GM13977 (cell line): ENCODE measurements at places on chromosomes 6 and 20.

DNA sequence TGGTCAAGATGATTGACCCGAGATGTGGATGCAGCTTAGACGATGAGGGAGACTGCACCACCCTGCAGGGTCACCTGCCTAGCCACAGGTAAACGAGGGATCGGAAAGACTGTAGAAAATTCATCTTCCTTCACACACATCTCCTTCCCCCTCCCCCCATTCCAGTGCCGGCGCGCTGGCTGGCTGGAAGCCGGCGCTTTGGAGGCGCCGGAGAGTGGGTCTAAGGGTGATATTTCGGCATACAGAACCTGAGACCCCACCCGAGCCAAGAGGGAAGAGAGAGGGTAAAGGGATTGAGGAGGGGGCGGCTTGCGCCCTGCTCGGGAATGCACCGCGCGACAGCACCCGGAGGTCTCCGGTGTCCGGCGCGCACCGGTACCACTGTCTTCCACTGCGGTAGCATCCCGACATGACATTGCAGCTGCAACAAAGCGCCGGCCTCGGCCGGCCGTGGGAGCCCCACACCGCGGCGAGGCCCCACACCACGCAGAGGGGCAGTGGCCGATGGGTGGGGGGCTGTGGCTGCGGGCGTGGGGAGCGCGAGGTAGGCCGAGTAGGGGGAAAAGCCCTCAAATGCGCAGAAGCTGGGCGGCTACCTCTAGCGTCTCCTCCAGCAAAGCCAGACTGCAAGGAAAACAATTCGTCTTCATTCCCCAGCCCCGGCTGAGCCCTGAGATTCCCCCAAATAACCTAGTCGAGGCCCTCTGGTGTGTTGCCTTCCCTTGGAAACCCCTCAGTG is 984 bp downstream of the TNFRSF21 start:
- peak; percentile 53 for DNase-seq

- DNase-seq, result no peak
Observed at GRCh38 chr6:26016963-26017631, 54.5 kb downstream of the TRIM38 start.

GRCh38 chr6:147758303-147758702 is 249.8 kb downstream of the SAMD5 start:
- DNase-seq, result no peak

- DNase-seq, result no peak
Observed at GRCh38 chr20:48080583-48080982, 295.3 kb upstream of the SULF2 start.

DNA sequence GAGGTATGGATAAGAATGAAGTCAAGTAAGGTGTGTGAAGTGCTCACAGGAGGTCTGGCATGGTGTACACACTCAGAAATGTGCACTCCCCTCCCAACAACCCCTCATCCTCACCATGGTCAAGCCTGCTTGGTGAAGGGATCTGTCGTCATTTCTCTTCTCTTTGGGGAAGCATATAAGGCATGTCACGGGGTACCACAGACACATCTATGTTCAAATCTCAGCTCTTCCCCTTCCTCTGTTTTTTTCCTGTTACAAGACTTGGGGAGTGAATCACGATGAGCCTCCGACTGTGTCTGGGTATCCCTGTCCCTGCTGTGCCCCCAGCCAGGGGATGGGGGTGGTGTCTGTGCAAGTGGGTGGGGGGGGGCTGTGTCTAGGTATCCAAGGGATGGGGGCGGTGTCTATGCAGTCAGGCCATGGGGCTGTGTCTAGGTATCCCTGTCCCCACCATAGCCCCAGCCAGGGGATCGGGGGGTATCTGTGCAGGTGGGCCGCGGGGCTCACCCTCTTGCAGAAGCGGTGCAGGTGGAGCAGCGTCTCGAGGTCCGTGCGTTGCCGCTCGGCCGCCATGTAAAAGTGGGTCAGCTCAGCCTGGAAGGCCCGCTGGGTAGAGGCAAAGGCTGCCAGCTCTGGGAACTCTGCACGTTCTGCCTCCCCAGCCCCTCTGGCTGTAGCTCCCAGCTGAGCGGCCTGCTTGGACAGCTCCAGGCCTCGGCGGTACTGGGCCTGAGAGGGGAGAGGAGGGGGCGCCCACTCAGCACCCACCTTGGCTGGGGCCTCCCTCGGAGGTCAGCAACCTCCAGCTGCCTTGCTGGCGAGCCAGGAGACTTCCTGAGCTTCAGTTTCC is 43.6 kb downstream of the KIAA1755 start:
- no peak for DNase-seq

DNA sequence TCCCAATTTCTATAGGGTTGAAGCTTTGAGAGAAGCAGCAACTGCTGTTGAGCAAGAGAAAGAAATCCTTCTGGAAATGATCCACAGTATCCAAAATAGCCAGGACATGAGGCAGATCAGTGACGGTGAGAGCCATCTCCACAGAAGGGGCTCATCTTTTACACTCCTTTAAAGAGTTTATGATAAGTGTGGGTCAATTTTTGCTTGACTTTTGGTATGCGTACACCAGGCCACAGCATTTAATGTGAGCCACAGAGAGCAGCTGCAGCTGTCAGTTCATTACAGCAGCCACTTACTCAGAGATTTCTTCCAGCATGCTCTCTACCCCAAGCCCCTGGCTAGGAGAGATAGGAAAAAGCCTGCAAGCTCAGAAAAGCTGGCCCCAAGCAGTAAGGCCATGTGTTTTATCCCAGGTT is 9.9 kb downstream of the BAG2 start:
- DNase-seq, result no peak

DNA sequence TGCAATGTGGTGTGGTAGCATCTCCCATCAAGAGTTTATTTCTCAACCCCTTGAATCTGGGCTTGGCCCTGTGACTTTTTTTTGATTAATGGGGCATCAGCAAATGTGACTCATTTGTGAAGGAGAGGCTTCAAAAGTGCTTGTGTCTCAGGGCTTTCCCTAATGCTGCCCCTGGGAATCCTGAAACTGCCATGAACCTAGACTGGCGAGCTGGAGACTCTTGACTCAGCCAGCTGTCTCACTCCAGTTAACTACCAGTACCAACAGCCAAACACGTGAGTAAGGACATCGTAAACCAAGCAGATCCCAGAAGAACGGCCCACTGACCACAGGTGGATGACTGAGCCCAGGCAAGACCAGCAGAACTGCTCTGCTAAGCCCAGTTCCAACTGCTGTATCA is 72.8 kb upstream of the ADTRP start:
- DNase-seq, result no peak

DNA sequence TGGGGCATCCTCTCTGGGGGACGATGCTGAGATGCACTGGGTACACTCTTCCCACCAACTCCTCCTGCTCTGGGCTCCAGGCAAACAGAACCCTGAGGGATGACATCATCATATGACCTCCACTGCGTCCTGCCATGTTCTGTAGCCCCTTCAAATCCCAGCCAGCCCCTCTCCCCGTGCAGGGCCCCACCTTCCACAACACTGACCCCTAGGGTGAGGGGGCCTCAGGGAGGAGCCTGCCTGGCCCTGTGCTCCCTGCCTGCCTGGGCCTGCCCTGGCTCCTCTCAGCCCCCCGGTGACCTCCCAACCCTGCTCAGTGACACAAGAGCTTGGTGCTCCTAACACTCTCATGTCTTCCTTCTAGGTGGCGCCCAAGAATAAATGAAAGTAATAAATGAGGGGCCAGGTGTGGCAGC is 9.6 kb upstream of the SPDEF start:
- DNase-seq, result no peak

DNA sequence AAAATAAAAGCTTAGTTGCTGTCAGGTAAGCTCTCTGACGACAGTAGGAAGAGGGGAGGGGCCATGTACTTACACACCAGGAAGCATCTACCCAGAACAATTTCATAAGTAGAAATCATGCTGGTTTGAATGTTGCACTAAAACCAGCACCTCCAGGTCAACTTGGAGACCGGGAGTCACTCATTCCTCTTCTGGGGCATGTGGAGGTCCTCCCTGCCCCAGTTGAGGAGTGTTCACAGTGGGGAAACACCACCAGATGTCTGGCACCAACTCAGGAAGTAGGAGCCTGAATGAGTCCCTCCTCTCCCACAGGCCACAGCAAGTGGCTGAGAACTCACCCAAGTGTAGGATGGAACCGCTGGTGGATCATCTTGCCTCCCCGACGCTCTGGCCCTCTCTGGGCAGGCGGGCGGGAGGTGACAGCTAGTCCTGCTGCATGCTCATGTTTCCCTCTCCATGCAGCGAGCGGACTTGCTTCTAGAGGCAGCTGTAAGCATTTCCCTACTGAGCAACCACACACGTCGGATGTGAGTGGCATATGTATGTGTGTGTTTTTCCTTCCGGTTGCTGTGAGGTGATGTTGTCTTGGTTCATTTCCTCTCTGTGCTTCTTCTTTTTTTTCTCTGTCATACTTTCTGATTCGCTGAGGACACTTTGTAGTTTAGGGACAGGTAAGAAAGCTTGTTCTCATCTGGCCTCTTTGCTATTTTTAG is 149.5 kb upstream of the NEDD9 start:
- DNase-seq, result peak; percentile 62

DNA sequence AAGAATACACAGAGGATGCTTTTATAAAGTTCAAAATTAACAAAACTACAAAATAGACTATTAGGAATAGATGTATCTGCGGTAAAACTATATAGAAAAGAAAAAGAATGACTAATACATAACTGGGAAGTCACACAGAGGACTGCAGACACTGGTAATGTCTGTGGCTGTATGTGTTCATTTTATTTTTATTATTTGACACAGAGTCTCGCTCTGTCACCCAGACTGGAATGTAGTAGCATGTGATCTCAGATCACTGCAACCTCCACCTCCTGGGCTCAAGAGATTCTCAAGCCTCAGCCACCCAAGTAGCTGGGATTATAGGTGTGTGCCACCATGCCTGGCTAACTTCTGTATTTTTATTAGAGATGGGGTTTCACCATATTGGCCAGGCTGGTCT is 38.9 kb downstream of the ESF1 start:
- DNase-seq, result no peak

DNA sequence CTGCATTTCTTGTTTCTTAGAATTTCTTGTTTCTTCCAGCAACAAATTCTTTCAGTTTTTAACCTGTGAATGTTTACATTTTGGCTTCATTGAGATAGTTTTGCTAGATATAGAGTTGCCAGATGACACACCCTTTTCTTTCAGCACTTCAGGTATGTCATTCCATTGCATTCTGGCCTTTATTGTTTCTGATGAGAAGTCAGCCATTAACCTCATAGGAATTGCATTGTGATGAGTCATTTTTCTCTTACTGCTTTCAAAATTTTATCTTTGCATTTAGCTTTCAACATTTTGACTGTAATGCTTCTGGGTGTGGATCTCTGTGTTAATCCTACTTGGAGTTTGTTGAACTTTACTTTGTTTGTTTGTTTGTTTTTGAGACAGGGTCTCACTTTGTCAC is 440.3 kb upstream of the HS3ST5 start:
- DNase-seq, result no peak

DNA sequence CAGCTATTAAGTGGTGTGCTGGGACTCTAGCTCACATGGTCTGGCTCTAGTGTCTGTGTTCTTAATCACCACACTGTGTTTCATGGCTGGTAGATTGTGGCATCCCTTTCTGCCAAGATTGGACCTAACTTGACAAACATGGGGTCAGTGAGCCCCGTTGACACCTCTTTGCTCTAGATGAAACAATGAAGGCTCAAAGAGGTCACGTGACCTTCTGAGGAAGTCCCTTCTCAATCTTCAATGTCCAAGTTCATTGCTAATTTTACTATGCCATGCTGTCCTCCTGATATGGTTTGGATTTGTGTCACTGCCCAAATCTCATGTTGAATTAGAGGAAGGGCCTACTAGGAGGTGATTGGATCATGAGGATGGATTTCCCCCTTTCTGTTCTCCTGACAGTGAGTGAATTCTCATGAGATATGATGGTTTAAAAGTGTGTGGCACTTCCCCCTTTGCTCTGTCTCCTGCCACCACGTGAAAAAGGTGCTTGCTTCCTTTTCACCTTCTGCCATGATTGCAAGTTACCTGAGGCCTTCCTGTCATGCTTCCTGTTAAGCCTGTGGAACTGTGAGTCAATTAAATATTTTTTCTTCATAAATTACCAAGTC is 177.8 kb upstream of the MYLIP start:
- no peak for DNase-seq

GRCh38 chr6:156747715-156748114 is 29.5 kb upstream of the ARID1B start:
- DNase-seq, result no peak

DNA sequence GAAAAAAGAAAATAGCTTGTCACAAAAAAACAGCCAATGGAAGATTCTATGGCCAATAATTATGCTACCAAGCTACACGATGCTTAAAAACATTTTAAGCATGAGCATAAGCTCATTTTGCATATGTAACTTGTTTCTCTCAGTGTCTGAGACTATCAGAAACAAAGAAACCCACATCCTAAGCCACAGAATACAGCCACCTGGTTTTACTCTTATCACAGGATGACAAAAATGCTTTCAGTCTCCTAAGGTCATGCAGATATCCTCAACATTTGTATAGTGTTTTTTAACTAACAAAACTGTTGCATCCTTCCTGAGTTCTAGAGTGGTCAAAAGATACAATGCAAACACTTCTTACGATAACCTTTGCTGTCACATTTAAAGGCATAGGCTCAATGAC is 172.1 kb upstream of the RUNX2 start:
- peak; percentile 41 for DNase-seq

- DNase-seq, result no peak
Observed at GRCh38 chr6:162942866-162943265, 215.1 kb downstream of the PACRG start.

- DNase-seq, result no peak
Observed at GRCh38 chr6:131823276-131823902, 15.6 kb downstream of the ENPP1 start.

- no peak for DNase-seq
Observed at GRCh38 chr6:107308677-107309076, 150.7 kb downstream of the PDSS2 start.

DNA sequence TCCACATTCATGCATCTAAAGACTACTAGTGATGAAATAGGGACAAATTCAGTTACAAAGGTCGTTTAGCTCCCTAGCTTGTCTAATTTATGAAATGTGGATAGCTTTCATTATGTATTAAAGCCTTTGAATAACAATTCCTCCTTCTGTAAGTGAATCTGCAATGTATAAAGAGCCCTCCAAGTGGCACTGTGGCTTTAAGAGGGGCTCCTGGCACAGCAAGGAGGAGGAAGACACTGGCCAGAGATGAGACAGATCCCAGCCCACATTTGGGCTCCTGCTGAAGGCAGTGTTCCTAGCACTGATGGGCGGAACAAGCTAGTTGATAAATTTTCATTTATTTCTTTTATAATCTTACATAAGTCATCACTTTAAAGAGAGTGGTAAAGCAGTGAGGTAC is 17.6 kb upstream of the FUCA2 start:
- DNase-seq, result no peak
